ENCODE measurements at places on chromosomes 5 and 9.

- DNase-seq: no peak
These were observed 139.1 kb upstream of the CLINT1 start for GRCh38 chr5:157997991-157998504.

- no peak for DNase-seq
These were observed 265.6 kb downstream of the TLE1 start for GRCh38 chr9:81423589-81424326.

DNA sequence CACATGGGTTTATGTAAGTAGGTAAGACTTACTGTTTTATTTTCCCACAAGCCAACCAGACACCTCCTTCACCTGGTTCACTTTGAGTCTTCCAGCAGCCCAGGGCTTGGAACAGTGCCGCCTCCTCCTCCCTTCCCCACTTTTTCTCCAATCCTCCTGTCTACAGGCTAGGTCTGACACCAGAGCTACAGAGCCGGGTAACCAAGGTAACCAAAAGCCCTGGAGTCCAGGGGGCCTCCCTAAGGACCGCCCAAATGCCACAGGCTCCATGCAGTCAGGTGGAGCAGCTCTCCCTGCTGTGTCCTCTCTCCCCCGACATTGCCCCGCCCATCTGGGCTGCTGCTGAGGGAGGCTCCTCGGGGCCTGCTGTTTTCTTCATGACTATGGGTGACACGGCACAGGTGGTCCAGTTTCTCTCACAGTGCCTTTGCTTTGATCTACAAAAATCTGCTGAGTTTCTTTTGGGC lies 138.0 kb upstream of the EFNA5 start:
- DNase-seq: no peak

- no peak for DNase-seq
These were observed 399.2 kb downstream of the IRX2 start for GRCh38 chr5:2352101-2352861.

DNA sequence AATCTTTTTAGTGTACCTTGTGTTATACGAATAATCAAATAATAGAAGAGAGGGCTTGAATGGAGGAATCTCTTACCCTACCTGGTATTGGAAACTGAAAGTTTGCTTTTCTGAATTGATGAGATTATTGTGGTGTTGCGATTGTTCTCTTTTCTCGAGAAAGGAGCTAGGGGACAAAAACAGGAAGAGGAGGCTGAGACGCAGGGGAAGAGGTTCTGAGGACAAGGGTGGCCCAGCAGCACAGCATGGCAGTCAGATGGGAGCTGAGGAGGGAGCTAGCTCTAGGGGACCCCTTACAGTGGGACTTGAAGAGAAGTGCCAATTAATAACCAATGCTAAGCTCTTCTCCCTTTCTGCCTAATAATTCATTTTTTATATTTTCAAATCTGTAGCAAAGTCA lies 183.3 kb upstream of the DMAC1 start:
- no peak for DNase-seq

All from NCI-H1048 (cell line).